ENCODE measurements at places on chromosomes 16 and 17. TPM values are rescaled to one million over a fixed set of nuclear protein-coding genes. Genes with fewer than 3 reads are reported as not detected.

ZNF75A gene
- 28.4 TPM for total RNA-seq

GRCh38 chr17:79361873-79362771 is 248.7 kb downstream of the RBFOX3 start:
- DNase-seq = no peak

DNA sequence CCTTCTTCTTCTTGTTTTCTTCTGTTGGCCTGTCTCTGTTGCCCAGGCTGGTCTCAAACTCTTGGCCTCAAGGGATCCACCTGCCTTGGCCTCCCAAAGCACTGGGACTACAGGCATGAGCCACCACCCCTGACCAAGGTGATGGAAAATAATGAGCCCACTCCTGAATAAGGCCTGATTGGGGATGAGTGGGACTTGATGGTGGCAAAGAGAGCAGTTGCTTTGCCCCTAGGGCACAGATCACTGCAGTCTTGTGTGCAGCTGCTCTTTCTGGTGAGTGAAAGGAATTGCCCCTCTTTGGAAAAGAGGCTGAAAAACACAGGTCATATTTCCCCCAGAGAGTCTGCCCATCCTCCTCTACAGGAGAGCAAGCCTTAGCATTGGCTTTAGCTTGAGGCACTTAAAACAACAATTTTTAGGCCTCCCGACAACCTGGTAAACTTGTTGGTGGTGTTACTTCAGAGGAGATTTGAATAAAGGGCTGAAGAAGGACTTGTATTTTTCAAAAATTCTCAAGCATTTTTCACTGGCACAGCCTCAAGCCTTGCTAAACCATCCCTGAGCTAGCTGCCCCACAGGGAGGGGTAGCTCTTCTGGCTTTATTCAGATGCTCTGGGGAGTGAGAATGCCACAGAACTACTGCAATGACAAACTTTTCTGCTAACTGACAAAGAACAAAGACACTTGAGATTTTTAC is 6.1 kb upstream of the PDP2 start:
- no peak for DNase-seq

PTX4 gene
- not detected for total RNA-seq

- no peak for DNase-seq
Measured at GRCh38 chr17:67399676-67400075, 22.6 kb downstream of the PITPNC1 start.

DNA sequence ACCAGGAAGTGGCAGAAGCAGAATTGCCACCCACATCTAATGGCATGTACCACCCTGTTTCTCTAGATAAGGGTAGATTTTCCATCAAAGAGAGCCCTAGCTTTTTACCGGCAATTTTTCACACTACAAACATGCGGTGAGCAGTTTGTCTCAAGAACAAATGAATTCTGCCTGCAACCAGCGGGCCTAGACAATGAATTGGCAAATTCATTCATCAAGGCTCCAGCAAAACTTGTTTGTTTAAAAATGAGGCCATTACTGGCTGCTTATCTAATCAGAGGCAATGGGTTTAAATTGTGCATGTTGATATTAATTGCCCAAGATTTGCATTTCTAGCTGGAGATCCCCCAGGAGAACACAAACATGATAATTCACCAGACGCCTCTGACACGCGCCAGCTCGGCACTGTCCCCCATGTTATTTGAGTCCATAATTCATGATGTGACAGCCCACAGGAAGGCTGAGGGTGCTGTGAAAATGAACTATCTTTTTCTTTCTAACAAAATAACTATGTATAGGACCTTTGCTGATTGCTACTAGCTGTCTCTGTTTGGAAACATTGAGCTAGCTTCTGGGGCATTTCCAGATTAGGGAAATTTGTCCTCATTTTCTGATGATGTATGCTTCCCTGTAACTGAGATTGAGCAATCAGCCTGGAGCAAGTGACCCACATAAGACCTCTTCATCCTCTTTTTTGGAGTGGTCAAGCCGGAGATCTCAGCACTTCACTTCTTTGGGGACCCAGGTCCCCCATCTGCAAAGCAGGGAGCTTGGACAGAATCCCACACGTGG is 80.8 kb downstream of the CNGB1 start:
- no peak for DNase-seq

FLOT2 gene
- 182 TPM for total RNA-seq

- DNase-seq = no peak
Measured at GRCh38 chr17:2500446-2500845, 11.2 kb downstream of the METTL16 start.

DNA sequence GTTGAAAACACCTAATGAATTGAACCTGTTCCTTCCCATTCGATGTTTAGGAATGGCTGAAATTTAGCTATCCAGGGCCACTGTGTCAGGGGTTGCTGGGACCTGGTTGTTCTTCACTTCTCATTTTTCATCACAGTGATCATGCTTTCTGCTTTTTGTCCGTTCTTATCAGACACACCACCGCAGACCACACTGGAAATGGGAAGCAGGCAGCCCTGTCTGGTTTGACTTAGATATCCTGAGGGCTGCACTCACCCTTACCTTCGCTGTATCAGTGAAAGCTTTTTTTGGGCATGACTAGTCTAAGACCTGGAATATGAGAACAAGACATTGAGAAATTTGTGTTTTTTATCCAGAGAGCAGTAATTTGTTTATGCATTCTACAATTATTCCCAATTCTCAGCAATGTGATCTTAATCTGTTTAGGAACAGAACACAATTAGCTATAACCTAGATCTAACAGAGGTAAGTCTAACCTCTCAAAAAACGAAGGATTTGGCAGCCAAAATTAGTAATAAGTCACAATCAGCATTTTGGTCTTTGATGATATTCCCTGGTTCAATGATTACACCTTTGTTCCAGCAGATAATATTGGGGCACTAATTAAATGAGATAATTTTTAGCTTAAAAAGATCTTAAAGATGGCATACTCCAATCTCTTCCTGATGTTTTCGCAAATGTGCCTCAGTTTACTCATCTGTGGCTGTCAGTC is 126.0 kb upstream of the GOT2 start:
- no peak for DNase-seq

GRCh38 chr16:4556580-4556979 is 440 bp downstream of the C16orf96 start:
- no peak for DNase-seq

GRCh38 chr17:1011760-1012735 is 15.1 kb downstream of the TIMM22 start:
- DNase-seq = no peak

- DNase-seq = no peak
Measured at GRCh38 chr16:87424266-87424665, 32.1 kb downstream of the MAP1LC3B start.

- peak; percentile 25 for DNase-seq
Measured at GRCh38 chr17:49372425-49372824, 10.4 kb upstream of the ZNF652 start.

HIGD1B gene
- not detected for total RNA-seq

MYADML2 gene
- not detected for total RNA-seq

PDIA2 gene
- 0.28 TPM for total RNA-seq

DNA sequence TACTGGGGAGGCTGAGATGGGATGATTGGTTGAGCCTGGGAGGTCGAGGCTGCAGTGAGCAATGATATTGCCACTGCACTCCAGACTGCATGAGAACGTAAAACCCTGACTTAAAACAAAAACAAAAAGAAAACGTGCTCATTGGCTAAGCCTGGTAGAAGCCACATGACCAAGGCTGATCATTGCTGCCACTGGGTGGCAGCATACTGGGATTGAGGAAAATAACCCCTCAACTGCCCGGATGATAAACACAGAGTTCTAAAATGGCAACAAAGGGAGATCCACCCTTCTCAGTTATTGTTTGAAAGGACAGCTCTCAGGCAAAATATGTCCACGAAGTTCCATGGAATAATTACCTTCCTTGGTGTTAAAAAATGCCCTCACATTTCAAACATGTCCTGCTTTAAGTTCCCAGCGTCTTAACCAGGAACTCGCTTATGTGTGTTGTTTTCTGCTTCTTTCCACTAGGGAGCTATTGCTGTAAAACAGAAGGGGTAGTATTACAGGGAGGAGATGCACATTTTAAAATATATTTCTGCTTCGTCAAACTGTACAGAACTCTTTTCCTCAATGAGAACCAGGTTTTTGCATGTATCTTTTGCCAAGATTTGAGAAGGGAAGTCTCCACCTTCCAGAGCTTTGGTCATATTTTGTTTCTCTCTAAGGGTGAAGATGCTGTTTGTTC is 675.3 kb downstream of the MAF start:
- DNase-seq = peak; percentile 38

- DNase-seq = no peak
Measured at GRCh38 chr17:320139-320538, 32.5 kb downstream of the RPH3AL start.

GRCh38 chr16:82017911-82018568 is 6.8 kb upstream of the SDR42E1 start:
- no peak for DNase-seq

TBC1D3K gene
- not detected for total RNA-seq

SLFN13 gene
- total RNA-seq = not detected

- DNase-seq = no peak
Measured at GRCh38 chr17:27268394-27269085, 25.4 kb upstream of the WSB1 start.

NPIPB2 gene
- total RNA-seq = 6.8 TPM

DNA sequence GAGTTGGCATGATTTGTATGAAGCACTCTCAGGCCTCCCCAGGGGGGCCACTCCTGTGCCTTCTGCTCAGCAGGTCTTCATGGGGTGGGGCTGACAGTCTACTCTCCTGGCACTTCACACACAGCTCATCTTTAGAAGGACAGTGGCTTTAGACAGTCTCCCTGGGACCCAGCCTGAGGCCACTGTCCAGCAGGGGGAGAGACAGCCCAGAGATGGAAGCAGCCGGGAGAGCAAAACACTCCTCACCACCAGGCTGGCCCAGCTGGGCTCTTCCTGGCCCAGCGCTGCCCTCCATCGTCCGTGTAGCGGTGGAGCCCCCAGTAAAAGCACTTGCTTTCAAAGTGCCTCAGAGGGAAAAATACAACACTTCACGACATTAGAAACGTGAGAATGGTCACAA is 62.0 kb upstream of the CRHR1 start:
- peak; percentile 58 for DNase-seq

GRCh38 chr16:11561454-11561805 is 25.3 kb downstream of the LITAF start:
- no peak for DNase-seq

- DNase-seq = no peak
Measured at GRCh38 chr17:35390663-35391062, 17.2 kb upstream of the SLFN11 start.

- DNase-seq = no peak
Measured at GRCh38 chr16:3007059-3007956, 5.4 kb upstream of the CLDN9 start.

PITPNM3 gene
- total RNA-seq = 0.50 TPM

- no peak for DNase-seq
Measured at GRCh38 chr16:86794216-86794864, 216.0 kb downstream of the FOXL1 start.

TPSG1 gene
- total RNA-seq = not detected

DNA sequence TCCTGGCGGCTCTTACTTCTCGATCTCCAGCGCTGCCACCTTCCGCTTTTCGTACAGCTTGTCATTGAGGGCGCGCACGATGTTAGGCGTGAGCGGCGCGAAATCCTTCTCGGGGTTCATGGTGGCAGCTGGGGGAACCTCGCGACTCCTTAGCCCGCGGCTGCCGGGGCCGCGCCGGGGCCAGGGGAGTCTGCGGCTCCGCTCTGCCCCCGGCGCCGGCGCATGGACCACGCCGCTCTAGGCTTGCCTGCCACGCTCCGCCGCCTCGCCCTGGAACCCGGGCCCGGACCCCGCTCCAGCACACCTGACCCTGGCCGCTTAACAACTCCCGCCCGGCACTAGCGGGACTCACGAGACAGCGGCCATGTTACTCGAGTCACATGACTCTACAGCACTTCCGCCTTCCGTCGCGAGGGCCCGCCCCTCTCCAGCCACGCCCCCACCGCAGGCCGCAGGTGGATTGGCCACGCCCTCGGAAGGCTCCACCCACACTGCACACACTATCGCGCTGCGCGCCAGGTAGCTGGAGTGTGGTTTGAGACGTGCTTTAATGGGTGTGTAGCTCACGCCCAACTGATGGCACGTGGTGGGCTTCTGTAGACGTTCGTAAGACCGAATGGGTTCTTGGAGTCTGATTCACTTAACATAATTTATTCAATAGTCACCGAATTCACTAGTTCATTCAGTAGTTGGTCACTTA is at the start of gene VAC14:
Gene VAC14, minus strand, starts transcription at position 378 of the 700 bp plus-strand sequence. Its CDS starts 258 bp downstream, at position 120.
- DNase-seq = peak; percentile 99

DNA sequence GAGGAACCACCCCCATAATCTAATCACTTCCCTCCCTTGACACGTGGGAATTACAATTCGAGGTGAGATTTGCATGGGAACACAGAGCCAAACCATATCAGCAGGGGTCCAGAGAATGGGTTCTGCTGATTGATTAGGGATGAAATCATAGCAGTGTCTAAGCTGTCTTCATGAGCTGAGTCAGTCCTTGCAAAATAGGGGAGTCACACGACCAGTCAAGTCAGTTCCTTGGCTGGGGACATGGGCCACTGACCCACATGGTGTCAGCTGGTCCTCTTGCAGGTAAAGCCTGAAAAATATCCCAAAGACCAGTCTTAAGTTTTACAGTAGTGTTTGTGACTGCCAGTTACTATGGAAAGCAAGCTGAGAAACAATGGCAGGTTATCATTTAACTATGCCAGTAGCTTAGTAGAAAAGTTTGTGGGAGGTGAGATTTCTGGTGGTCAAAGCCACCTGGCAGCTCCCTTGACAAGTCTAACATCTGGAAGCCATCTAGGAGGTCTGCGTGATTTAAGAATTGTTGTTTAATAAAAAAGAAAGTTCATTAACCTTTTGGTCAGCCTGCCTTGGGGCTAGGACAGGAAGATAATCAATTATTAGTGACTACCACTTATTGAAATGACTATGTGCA is 15.7 kb upstream of the ATF7IP2 start:
- DNase-seq = no peak

- DNase-seq = no peak
Measured at GRCh38 chr17:41547921-41548843, 20.1 kb upstream of the KRT19 start.

LGALS9B gene
- not detected for total RNA-seq

GRCh38 chr16:9407206-9407758 is 315.8 kb downstream of the HAPSTR1 start:
- no peak for DNase-seq

VPS35 gene
- 120 TPM for total RNA-seq

GRCh38 chr17:36923814-36924221 is 13.5 kb upstream of the LHX1 start:
- no peak for DNase-seq

- DNase-seq = peak; percentile 98
Measured at GRCh38 chr17:45425125-45425983, 7.3 kb downstream of the ARHGAP27 start.

GRCh38 chr17:41416479-41416878 is 7.9 kb downstream of the KRT37 start:
- DNase-seq = no peak

CCL16 gene
- not detected for total RNA-seq

- peak; percentile 80 for DNase-seq
Measured at GRCh38 chr17:76681222-76682137, 29.3 kb downstream of the MXRA7 start.

- DNase-seq = no peak
Measured at GRCh38 chr17:59783221-59784047, 76.0 kb downstream of the VMP1 start.

GRCh38 chr17:67044940-67045339 is 586 bp downstream of the CACNG1 start:
- no peak for DNase-seq

UBALD2 gene
- 51.6 TPM for total RNA-seq

CD300LF gene
- total RNA-seq = 2.2 TPM

NOL11 gene
- 73.6 TPM for total RNA-seq

Measured in Caco-2 (cell line).